Right atrium auricular region (tissue), 2 donors: ENCODE measurements at places on chromosomes 13 and 19.

DNA sequence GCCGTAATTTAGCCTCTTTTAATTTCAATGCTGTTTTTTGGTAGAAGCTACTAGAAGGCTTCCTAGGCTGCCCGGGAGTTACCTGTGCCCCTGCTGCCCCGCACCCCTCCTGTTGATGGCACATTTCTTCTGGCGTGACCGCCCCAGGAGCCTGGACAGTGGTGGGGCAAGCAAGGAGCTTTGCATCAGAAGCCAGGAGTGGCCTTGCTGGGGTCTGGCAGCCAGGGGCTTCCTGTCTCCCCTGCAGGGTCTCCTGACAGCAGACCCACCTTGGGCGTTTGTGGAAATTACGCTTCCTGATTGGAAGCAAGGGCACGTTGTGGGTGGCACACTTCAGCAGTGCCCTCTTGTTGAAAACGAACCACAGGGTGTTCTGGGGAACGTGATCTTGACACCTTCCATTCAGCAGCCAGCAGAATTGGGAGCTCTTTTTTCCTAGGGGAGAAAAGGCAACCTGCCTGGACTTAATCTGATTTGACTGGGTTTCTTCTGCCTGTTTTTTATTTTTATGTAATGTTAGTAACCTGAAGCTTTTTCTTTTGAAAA, 90.0 kb upstream of the TEX29 start:
- no peak for DNase-seq

DNA sequence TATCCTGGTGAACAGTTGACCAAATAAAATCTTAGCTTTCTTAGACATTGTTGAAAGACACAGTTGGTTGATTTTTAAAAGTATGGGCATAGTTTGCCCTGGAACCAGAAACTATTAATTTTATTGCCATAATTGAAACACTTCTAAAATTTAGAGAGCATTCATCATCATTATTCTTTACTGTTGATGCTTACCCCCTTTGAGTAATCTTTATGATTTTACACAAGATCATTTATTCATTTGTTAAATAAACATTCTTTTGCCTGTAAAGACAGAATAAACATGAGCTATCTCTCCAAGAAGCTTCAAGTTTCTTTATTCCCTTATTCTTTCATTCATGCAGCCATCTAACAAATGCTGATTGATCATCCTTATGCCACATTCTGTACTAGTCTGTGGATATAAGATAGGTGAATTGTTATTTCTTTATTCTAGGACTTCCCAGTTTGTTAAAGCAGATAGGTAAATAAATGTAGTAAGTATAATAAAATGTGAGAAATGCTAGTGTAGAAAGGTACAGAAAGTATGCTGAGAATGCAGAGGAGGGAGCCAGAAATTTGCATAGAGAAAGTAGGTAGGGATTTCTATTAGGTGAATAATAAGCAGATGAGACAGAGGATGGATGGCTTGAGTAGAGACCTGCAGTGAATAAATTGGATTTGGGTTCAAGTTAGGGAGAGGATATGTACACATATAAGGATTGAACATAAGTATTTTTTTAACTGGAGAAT, 8.2 kb downstream of the SERTM1 start:
- no peak for DNase-seq

DNA sequence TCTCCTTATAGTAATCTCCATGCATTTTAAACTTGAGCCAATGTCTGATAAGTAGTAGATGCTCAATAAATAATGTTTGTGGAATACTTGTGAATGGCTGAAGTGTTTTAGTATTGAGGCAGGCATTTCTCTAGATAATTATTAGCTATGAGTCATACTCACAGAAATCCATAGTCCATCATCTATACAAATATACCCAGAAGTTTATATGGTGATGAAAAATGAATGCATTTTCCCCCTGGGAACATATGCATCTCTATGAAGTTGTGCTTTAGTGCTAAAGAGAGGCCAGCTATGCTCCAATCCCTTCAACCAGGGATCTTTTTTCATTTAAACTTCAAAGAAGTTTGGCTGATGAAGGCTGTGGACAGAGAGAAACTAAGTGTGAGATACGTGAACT, 17.2 kb downstream of the MBNL2 start:
- DNase-seq: no peak

DNA sequence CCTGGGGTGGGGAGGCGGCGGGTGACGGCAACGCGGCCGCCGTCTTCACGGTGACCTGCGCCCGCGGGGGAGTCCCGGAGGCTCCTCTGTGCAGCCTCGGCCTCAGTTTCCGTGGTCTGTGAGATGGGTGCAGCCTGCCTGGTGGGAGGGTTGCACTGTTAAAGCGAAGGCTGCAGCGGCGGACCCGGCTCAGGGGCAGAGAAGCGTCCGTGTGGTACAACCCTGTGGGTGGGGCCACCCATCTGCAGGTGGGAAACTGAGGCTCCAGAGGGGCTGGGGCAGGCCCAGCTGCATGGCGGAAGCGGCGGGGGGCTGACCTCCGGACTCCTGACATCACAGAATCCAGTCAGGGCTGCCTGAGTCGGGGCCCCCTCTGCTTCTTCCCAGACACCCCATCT, 481 bp downstream of the FGF22 start:
- no peak for DNase-seq

DNA sequence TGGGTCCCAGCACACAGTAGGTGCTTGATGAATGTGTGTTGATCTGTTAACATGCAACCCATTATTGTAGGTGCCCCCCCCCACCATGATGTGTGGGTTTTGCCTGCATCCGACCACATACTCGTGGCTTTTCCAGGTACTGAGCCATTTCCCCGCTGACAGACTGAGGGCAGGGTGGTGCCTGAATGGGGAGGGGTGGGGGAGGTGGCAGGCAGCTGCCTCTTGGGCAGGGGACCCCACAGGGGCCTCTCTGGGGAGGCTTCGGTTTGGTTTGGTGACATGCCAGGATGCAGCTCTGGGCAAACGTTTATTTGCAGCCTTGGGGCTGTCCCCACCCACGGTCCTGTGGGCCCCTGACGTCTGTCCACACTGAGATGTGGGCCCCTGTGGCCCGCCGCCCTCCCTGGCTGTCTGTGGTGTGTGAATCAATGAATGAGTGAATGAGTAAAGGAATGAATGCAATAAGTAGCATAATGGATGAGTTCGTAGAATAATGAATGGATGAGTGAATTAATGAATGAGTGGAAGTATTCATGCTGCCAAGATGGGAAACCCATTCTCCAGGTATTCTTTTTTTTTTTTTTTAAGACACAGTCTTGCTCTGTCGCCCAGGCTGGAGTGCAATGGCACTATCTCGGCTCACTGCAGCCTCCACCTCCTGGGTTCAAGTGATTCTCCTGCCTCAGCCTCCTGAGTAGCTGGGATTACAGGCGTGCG, 9.0 kb upstream of the JUND start:
- no peak for DNase-seq

- DNase-seq: no peak
These were observed 5.2 kb downstream of the BRCA2 start for GRCh38 chr13:32320528-32320927.

- DNase-seq: no peak
These were observed 352.5 kb upstream of the ATXN8OS start for GRCh38 chr13:69755101-69755500.
